ENCODE measurements at places on chromosomes 1 and 21.

DNA sequence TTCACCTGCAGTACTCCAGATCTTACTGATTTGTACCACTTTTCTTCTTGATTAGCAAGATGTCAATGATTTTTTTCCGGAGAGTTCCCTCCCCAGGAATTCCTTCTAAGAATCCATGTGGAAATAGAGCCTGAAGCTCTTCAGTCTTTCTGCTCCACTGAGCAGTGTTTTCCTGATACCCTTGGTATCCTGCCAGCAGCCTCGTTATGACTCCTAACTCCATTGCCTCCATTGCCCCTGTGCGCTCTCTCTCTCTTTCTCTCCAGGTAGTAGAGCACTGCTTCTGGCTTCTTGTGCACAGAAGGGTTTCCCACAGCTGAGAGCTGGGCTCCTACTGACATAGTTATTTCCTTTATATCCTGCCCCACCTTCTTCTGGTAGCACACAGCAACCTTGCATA is 12.2 kb downstream of the UBE2U start:
- DNase-seq, result no peak

DNA sequence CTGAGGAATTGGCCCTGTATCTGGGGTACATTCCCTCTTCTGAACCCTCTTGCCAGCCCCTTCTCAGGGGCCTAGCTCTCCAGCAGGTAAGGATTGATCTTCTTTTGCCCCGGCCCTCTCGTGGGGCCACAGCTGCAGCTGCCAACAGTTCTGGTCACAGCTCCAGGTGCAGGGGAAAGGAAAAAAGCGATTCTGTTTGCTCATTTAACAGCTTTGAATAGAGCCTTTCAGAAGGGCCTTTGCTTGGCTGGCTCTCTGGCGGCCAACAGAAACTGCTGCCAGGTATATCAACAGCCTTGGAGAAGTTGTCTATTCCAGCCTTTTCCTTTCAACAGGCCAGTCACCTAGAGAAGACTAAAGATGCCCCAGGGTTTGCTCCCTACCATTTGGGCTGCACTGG is 16.1 kb upstream of the FMOD start:
- DNase-seq, result no peak

DNA sequence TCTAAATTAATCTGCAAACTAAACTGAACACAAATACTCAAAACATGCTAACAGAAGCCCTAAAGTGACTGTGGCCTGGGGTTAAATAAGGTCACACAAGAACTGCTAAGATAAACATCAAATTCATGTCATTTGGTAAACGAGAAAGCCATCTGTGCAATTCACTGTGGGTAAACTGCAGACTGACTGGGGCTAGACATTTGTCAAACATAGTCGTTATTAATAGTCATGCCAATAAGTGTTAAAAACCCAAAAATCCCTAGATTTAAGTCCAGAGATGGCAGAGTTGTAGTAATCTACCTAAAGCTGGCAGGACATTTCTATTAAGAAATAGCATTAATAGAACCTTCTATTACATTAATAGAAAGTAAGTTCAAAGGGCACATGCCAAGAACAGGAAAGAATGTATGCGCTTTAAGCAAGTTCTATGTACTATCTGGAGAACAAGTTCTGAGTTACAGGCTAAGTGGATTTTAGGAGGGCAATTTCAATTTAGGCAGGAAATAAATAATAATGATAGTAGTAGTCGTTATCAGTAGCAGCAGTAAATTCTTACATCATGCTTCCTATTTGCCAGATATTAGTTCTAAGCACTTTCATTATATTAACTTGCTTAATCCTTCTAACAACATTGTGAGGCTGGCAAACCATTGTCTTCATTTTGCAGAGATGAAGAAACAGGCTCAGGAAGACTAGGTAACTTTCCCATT is 8.6 kb downstream of the EDEM3 start:
- DNase-seq, result no peak

- DNase-seq, result peak; percentile 33
Observed at GRCh38 chr1:45802343-45803298, 791 bp upstream of the MAST2 start.

- no peak for DNase-seq
Observed at GRCh38 chr21:38743772-38744529, 61.8 kb upstream of the ETS2 start.

GRCh38 chr1:62917314-62917713 is 133.4 kb downstream of the ATG4C start:
- no peak for DNase-seq

- DNase-seq, result no peak
Observed at GRCh38 chr21:30714946-30715345, 3.6 kb downstream of the KRTAP21-3 start.

- no peak for DNase-seq
Observed at GRCh38 chr1:164754088-164754600, 195.2 kb downstream of the PBX1 start.

DNA sequence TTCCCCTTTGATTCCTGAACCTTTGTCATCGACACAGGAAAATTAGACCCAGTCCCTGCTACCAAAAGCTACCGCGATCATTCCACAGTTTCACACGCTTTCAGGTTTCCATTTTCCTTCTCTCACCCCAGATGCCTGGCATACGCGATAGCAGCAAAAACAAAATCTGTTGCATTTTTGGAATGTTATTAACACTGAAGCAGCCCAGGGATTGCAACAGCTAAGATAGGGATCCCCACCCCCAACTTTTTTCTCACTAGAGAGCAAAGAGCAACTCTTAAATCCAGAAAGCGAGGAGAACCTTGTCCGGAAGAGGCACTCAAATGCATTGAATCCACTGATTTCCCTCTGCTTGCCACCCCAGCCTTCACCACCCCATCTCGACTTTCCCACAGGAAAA is 8.9 kb downstream of the OVAAL start:
- no peak for DNase-seq

- no peak for DNase-seq
Observed at GRCh38 chr1:161936786-161937185, 86.9 kb downstream of the OLFML2B start.

DNA sequence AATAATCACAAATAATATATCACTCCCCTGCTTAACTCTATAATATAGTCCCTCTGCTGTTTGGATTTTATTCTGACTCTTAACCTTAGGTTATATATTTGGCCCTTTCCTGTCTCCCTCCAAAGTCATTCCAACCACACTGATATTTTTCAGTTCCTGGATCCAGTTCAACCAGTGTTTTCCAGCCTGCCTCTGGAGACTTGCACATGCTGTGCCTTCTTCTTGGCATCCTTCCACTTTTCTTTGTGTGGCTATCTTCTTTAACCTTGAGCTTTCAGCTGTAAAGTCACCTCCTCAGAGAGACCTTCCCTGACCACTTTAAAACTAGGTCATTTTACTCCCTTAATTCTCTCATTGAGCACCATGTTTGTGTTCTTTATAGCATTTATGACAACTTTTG is 19.4 kb downstream of the CERS2 start:
- no peak for DNase-seq

DNA sequence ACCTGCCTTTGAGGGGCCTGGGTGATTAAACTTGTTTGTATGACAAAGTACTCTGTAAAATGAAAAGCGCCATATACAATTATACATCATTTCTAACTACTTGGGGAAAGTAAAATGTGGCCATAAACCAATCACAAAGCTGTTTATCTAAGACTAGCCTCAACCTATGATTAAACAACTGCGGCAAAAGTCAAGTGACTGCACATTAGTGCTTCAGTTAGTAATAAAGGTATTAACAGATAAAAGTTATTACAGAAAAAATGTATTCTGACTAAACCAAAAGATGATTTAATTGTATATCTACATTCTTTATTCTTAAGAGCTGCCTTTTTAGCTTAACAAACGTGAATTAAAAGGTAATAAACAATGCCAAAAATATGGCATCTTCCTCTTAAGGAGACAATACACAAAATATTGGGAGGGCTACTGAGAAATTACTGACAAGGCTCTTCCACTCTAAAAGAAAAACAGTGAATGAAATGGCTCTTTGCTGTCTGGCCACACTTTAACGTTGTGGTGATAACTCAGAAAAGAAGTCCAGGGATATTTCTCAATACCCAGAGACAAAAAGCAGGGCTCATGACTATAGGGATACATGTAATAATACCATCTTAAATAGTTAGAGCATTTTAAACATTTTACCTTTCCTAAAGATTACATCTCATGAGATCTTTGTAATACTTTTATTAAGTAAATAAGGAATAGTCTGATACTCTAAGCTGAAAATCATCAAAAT is 8.6 kb downstream of the ARHGAP29 start:
- DNase-seq, result no peak

DNA sequence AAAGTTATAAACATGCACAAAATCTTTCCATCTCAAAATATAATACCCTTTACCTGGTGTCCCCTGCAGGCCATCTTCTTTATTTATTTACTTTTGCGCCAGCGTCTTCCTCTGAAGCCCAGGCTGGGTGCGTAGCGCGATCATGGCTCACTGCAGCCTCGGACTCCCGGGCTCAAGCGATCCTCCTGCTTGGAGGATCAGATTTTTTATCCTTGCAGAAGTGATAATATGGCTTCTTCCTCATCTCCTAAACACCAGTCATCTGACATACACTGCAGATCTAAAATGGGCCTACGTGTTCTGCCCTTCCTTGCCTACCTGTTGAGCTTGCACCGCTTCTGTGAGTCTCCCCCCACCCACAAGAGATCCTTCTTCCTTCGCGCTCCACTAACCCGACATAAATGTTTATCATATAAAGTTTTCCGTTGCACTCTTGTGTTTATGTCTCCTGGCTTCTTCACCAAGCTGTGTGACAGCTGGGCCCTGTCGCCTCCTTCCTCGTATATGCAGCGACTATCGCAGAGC is 506 bp upstream of the SRP9 start:
- DNase-seq, result no peak

GRCh38 chr1:6625584-6626149 is 999 bp downstream of the THAP3 start:
- DNase-seq, result no peak

DNA sequence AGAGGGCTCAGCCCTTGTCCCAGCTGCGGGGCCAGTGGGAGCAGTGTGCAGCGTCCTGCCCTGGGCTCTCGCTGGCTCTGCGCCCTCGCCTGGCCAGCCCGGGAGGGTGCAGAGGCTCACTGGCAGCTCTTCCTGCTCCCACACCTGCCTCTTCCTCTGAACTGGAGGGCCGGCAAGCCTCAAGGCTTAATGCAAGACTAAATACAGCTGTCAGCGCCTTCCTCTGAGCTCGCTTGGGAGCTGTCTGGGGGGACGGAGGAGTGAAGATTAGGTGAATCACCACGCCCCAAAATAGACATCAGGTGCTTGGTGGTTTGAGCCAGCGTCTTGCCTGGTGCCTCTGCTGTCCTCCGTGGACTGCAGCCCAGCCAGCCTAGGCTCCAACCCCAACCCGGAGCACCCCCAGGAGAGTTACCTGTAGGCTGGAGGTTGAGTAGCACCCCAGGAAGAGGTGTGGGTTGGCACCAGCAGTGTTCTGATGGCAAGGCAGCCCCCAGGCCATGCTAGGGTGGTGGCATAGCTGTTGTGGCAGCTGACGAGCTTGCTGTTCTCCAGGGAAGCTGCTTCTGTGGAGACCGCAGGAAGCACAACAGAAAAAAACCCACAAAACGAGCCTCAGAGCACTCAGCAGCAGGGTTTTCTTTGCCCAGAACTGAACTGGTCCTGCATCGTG is 36.9 kb downstream of the UMODL1 start:
- DNase-seq, result peak; percentile 20

GRCh38 chr1:22506130-22506692 is 54.6 kb downstream of the ZBTB40 start:
- DNase-seq, result no peak

DNA sequence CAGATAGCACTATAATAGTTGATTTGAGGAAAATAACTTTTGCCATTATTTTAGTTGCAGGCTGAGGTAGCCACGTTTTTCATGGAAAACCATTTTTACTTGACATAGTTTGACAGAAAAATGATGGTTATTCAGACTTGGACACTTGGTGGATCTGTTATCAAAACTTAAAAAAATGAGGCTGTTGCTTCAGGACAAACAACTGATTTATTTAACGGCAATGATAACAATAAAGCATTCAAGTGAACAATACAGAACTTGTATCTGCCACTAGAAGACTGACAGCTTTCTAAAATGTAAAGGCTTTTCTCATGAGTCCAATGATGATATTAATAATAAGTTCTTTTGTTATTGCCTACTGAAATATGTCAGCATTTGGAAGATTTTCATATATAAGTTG is 322.9 kb downstream of the BRINP3 start:
- no peak for DNase-seq

GRCh38 chr21:20451046-20451445 is 547.2 kb upstream of the NCAM2 start:
- DNase-seq, result no peak

DNA sequence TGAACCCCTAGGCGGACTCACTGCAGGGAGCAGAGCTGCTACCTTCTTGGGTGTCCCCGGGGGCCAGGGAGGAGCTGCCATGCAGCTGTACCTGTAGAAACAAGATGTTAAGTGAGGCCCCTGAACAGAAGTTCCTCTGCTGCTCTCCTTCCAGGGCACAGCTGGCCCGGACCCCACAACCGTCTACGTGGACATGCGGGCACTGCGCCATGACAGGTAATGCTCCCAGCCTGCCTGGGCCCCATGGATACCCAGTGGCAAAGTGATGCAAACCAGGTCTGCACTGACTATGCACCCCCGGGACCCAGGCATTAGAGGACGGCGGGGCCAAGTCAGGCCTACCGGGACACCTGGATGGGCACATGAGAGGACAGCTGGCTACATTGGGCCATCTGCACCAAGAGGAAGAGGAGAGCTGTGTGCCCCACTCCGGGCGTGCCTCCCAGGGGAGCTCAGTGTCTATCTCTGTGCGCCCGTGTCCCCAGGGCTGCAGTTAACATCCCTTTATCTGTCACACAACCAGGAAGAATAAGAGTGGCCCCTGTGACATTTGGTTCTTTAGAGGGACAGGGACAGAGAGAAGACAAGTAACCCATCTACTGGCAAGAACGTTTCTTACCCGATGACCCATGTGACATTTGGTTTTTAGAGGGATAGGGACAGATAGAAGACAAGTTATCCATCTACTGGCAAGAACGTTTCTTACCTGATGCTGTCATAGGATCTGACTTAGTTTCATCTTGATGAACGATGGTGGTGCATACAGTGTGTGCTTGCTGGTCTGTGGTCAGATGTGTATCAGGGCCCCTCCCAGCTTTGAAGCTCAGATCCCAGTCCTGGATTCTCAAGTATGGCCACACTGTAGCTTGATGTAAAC is 44.1 kb downstream of the S100B start:
- no peak for DNase-seq

- DNase-seq, result no peak
Observed at GRCh38 chr21:42779431-42779861, 99.9 kb downstream of the WDR4 start.

DNA sequence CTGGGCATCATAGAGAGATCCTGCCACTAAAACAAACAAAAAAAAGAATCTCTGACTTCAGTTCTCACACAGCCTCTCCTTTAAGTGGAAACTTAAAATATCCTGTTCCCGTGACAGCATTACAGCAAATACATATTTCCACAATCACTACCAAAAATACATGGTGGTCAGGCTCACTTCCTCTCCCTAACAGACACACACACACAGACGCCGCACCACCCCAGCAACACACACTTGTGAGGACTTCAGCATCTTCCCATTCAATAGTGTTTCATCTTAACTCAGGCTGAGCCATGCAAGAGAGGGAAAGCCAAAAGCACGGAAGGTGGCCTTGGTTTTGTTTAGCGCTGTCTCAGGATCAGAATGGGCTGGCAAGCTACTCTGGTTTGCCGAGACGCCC is 21.9 kb downstream of the KIAA1614 start:
- no peak for DNase-seq

GRCh38 chr1:237154157-237154556 is 112.2 kb downstream of the RYR2 start:
- no peak for DNase-seq

- no peak for DNase-seq
Observed at GRCh38 chr1:183388735-183389134, 29.4 kb downstream of the NMNAT2 start.

GRCh38 chr21:33022489-33022827 is 3.3 kb upstream of the OLIG2 start:
- no peak for DNase-seq

- no peak for DNase-seq
Observed at GRCh38 chr1:100582943-100583342, 45.0 kb downstream of the GPR88 start.
